CD4-positive, alpha-beta memory T cell (primary cell): ENCODE measurements at places on chromosomes 16 and 17. TPM values are rescaled to one million over a fixed set of nuclear protein-coding genes. Genes with fewer than 3 reads are reported as not detected.

The SPNS2 gene
- total RNA-seq, result 0.12 TPM

DNA sequence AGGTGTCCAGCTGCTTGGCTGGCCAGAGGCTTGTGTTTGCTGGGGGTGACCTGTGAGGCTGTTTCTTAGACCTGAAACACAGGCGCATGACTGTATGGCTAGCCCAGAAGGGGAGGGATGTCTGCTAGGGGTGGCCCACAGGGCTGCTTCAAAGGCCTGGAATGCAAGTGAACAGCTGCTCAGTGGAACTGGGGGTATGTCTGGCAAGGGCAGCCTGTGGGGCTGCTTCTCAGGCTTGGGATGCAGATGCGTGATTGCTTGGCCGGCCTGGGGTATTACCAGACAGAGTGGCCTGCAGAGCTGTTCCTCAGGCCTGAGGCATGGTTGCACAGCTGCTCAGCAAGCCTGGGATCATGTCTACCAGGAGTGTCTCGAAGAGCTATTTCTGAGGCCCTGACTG, 20.5 kb downstream of the TANC2 start:
- H3K27ac ChIP-seq, result no peak overlapping the region
- H3K36me3 ChIP-seq, result no peaks in the 10 kb centered on the region
- no peak overlapping the region for H3K4me3 ChIP-seq
- no peaks in the 10 kb centered on the region for H3K27me3 ChIP-seq
- no peaks in the 10 kb centered on the region for H3K4me1 ChIP-seq
- no peak for DNase-seq

The KRTAP9-2 gene
- not detected for total RNA-seq

DNA sequence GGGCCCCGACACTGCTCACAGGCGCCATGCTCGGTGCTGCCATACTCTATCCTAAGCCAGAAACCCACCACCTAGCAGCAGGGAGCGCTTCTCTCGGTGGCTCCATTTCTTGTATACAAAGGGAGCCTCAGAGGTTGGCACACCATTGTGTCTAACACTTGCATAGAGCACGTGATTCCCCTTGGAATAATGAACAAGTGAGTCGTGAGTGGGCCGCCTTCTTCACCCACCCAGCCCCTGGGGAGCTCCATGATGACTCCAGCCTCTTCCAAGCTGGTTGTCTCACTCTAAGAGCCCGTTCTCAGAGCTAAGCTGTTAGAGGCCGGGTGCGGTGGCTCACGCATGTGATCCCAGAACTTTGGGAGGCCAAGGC, 82.3 kb upstream of the ZNF469 start:
- H3K4me1 ChIP-seq, result no peaks in the 10 kb centered on the region
- no peak for DNase-seq
- H3K27ac ChIP-seq, result no peak overlapping the region
- no peak overlapping the region for H3K4me3 ChIP-seq
- H3K27me3 ChIP-seq, result no peaks in the 10 kb centered on the region

DNA sequence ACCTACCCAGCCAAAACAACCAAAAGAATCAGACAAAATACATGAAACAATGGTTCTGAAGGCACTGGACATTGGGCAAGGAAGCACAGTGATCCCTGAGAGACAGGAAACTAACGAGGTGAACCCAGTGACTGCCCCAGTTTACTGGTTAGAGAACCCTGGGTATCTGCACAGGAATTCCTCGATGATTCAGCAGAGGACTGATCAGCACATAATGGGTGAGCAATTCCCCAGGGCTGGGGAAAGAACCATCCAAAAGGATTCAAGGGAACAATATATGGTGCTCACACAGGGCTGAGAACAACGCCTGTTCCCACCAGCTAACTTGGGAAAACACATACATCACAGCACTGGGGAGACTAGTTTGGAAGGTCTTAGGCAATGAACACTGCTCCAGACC, 167.2 kb downstream of the PARN start:
- H3K27me3 ChIP-seq, result no peaks in the 10 kb centered on the region
- H3K4me1 ChIP-seq, result no peaks in the 10 kb centered on the region
- no peak overlapping the region for H3K4me3 ChIP-seq
- H3K27ac ChIP-seq, result no peak overlapping the region
- no peaks in the 10 kb centered on the region for H3K36me3 ChIP-seq
- DNase-seq, result no peak

The EVI2B gene
- 174 TPM for total RNA-seq

DNA sequence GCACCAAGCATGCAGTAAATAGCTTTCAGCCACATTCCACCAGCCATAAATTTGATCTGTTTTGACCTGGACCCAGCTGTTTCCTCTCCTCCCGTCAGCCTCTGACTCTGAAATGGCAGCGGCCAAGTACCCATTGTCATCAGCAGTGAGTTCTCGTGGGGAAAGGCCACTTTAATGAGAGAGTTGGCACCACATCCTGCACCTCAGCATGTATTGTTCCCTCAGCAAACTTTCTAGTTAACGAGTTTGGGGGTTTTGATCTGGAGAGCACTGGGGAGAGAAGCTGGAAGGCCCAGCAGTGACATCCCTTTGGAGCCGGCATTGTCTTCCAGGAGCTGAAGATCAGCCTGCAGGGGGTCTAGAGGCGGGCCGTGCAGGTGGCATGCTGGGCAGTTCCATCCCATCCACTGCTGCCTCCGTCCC, 84.9 kb downstream of the RPA1 start:
- H3K4me1 ChIP-seq, result no peaks in the 10 kb centered on the region
- no peak overlapping the region for H3K4me3 ChIP-seq
- no peak for DNase-seq
- H3K27ac ChIP-seq, result no peak overlapping the region
- H3K27me3 ChIP-seq, result no peaks in the 10 kb centered on the region

The TBX6 gene
- 1.3 TPM for total RNA-seq

DNA sequence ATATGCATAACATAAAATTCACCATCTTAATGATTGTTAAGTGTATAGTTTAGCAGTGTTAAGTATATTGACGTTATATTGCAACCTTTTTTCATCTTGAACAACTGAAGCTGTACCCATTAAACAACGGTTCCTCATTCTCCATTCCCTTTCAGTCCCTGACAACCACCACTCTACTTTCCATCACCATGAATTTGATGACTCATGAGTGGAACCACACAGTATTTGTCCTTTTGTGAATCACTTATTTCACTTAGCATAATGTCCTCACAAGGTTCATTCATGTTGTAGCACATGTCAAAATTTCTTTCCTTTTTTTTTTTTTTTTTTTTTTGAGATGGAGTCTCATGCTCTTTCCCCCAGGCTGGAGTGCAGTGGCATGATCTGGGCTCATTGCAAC, 46.0 kb downstream of the HOXB1 start:
- peaks cover 17% of the 10 kb centered on the region for H3K4me1 ChIP-seq
- H3K27me3 ChIP-seq, result no peaks in the 10 kb centered on the region
- H3K27ac ChIP-seq, result no peak overlapping the region
- no peak for DNase-seq
- no peak overlapping the region for H3K4me3 ChIP-seq

GRCh38 chr16:17305694-17306093, 165.1 kb downstream of the XYLT1 start:
- no peak overlapping the region for H3K27ac ChIP-seq
- DNase-seq, result peak; percentile 4

DNA sequence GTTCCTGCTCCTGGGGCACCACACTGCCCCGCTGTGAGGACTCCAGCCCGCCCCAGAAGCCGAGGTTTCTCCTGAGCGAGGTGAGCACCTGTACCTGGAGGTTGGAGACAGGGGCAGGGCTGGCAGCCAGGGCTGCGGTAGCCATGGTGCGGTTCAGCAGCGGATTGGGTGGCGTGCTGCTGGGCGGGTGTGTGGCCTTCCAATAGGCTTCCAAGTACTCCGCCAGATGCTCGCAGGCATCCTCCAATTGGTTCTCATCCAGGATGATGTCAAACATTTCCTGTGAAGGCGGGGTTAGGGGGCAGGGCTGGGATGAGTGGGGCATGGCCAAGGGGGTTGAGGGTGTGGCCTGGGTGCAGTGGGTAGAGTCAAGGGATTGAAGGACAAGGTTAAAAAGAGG, 11.3 kb upstream of the ARL5C start:
- H3K4me1 ChIP-seq, result no peaks in the 10 kb centered on the region
- H3K4me3 ChIP-seq, result no peak overlapping the region
- no peak for DNase-seq

The PDE6G gene
- total RNA-seq, result 1.3 TPM

The EVPL gene
- not detected for total RNA-seq

GRCh38 chr16:11134722-11135463, 121.1 kb downstream of the SOCS1 start:
- H3K4me1 ChIP-seq, result peaks cover 14% of the 10 kb centered on the region
- H3K27ac ChIP-seq, result no peak overlapping the region
- DNase-seq, result no peak
- H3K36me3 ChIP-seq, result no peaks in the 10 kb centered on the region
- no peaks in the 10 kb centered on the region for H3K27me3 ChIP-seq

The SULT1A4 gene
- total RNA-seq, result 6.2 TPM

- H3K36me3 ChIP-seq, result peaks cover 18% of the 10 kb centered on the region
- H3K4me3 ChIP-seq, result no peak overlapping the region
- H3K4me1 ChIP-seq, result peaks cover 20% of the 10 kb centered on the region
- DNase-seq, result no peak
These were observed 6.2 kb downstream of the SPATA2L start for GRCh38 chr16:89695086-89695874.

DNA sequence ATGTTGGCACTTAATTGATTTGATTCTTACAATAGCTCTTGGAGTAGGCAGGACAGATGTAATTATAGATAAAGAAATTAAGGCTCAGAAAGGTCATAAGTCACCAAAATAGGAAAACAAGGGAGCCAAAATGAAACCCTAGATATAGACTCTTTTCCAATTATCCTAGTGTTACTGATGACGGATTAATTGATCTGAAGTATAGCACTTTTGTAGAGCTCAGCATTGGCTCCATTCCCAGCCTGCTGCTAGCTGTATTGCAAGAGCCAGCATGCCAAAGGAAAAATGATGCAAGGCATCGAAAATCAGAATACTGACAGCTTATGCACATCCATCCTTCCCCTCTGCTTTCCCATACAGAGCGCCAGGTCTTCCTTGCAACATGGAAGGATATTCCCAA, 21.6 kb upstream of the RASL10B start:
- no peak for DNase-seq
- H3K4me3 ChIP-seq, result no peak overlapping the region
- H3K36me3 ChIP-seq, result peaks cover 16% of the 10 kb centered on the region
- H3K27ac ChIP-seq, result no peak overlapping the region
- no peaks in the 10 kb centered on the region for H3K27me3 ChIP-seq
- peaks cover 26% of the 10 kb centered on the region for H3K4me1 ChIP-seq

The ABAT gene
- total RNA-seq, result 10.0 TPM

The KCNH6 gene
- not detected for total RNA-seq

DNA sequence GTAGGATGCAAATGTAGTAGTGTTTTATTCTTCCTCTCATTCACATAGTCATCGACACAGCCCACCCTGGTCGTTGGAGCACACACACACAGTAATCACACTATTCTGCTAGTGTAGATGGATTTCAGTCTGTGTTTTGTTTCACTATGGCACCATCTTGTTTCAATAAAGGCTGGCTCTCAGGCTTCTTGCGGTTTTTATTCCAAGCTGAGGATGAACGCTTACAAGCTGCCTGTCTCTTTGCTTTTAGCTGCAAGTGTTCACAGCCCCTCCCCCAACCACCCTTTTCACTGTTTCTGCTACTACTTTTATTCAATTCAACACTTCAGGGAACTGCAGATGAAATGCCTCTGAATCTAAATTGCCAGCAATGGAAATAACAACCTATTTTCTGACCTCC, 140.9 kb upstream of the PMFBP1 start:
- H3K27me3 ChIP-seq, result no peaks in the 10 kb centered on the region
- H3K36me3 ChIP-seq, result no peaks in the 10 kb centered on the region
- no peaks in the 10 kb centered on the region for H3K4me1 ChIP-seq

GRCh38 chr17:79776376-79777119, 1.4 kb upstream of the CBX2 start:
- DNase-seq, result no peak
- H3K27ac ChIP-seq, result no peak overlapping the region
- no peak overlapping the region for H3K4me3 ChIP-seq
- no peaks in the 10 kb centered on the region for H3K36me3 ChIP-seq

The KRT222 gene
- total RNA-seq, result not detected
